ENCODE measurements at places on chromosomes 4 and X.

DNA sequence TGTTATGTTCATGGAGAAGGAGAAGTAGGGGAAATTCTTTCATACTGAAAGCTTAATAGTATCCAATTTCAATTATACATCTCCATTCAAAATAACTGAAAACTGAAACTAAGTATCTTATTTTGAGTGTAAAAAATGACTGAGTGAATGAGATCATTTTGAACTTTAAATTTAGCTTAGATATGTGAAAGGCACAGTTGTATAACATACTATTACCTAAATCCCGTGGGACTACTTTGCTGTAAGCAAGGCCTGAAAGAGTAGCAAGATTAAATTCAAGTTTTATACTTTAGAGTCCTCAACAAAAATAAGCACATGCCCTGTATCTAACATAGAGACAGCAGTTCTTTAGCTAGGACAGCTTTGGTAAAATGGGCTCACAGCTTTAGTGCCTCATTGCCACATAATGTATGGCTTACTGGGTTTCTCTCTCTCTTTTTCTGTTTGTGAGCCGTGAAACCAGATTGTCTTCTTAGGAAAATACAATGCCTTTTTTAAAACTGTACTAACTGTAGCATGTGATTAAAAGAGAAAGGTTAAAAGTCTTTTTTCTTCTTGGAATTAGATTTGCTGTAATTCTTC lies 43.2 kb downstream of the GSTCD start:
- DNase-seq: no peak

DNA sequence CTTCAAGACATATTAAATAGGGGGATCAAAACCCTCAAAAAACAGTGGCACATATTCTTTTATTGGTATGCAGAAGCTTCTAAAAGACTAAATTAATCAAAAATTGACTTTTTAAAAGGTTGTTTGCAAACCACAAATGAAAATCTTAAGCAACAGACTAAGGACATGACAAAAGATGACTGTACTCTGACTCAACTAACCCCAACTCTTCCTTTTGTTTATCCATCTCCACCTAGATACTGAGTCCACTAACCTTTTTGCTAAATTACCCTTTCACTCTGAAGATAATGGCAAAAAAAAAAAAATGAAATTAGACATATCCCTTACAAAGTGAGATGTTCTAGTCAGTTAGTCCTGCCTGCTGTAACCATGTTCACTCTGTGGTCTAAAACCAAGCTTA lies 91.6 kb upstream of the NLRP2B start:
- DNase-seq: no peak

GRCh38 chr4:61531188-61531587 lies 331.1 kb downstream of the ADGRL3 start:
- DNase-seq: no peak

DNA sequence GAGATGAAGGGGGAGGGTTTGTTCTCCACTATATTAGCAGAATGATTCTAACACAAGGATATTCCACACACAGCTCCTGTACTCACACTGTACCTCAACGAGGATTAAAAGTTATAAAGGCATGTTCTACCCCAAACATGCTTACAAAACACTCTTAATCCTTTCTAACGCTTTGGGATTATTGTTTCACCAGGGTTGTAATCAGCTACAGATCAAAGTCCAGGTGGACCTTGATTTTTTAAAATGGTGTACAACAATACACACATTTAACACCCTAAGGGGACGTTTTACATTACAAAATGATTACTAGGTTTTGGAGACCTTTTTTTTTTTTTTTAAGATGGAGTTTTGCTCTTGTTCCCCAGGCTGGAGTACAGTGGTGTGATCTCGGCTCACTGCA lies 50.3 kb upstream of the MAP3K15 start:
- DNase-seq: no peak

DNA sequence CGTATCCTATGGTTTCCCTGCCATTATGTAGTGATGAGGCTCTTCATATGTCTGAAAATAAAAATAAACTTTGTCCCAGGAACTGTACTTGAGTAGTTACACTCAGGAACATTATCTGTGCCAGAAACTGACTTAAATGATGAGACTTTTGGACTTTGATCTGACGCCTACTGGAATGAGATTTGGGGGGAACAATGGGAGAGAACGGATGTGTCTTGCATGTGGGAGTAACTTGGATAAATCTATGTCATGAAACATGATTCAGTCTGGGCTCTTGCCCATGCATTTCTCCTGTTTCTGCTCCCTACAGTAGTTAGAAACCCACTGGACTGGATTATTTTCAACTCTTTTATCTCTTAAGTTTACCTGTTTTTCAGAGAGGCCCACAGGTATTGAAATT lies 2351.4 kb downstream of the PCDH7 start:
- no peak for DNase-seq

- no peak for DNase-seq
These were observed 203.4 kb downstream of the CCNG2 start for GRCh38 chr4:77360451-77360850.

- no peak for DNase-seq
These were observed 6.6 kb downstream of the RAI2 start for GRCh38 chrX:17854531-17854930.
